ENCODE measurements at places on chromosomes 7 and 10. TPM values are rescaled to one million over a fixed set of nuclear protein-coding genes. Genes with fewer than 3 reads are reported as not detected.

DNA sequence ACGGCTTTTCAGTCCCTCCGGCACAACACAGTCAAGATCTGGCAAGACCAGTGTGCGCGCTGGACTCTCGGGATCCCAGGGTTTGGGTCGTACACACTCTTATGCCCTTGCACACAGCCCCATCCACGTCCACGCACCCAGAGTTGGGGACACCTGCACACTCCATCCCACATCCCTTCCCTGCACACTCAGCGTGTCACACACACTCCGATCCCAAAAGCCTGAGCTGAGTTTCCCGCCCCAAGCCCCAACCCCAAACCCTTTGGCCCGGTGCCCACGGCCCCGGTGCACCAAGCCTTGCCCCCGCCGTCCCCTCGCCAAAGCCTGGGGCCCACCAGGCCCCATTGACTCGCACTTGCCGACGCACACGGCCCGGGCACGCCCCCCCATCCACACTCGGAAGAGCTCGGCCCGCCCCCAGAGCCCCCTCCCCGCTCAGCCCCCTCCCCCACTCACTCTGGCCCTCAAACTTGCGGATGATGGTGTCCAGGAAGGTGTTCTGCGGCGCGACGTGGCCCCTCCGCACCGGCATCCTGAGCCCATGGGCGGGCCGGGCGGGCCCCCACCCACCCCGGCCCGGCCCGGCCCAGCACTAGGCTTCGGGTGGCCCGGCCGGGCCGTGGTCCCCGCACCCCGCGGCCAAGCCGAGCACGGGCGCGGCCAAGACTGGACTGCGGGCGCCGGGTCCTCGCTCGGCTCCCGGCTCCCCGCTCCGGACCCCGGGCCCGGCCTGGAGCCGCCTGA, 567 bp downstream of the KCNH2 start:
- DNase-seq = no peak

DNA sequence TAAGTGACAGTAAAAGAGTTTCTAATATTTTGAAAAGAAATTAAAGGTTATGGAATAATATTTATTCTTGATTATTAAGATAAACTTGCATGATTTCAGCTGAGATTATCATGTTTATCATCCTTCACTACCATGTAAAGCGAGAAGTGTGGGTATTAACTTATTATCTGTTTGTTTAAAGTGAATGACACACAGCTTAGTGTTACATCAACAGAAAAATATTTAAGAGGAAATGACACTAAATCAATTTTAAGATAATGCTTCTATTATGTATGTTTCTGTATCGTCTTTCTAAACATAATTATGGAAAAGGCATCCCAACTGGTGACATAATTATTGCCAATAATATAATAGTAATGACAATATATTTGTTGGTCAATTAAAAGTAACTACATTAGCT, 213.1 kb downstream of the PCDH15 start:
- no peak for DNase-seq

Gene SP8
- not detected for total RNA-seq

DNA sequence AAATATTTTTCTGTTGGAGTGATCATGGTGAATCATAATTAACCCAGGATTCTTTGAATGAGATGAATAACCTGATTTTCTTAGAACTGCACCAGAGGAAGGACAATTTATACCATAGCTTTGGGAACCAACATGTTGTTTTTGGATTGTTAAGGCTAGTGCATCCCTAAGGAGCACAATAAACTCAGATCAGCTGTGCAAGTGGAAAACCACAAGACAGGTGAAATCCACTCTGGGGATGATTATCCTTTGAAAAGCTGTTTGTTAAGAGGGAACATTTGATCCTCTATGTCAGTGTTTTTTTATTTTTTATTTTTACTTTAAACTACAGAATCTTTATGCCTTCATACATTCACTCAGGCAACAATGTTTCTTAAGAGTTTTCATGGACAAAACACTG, 232.1 kb upstream of the PCLO start:
- no peak for DNase-seq

DNA sequence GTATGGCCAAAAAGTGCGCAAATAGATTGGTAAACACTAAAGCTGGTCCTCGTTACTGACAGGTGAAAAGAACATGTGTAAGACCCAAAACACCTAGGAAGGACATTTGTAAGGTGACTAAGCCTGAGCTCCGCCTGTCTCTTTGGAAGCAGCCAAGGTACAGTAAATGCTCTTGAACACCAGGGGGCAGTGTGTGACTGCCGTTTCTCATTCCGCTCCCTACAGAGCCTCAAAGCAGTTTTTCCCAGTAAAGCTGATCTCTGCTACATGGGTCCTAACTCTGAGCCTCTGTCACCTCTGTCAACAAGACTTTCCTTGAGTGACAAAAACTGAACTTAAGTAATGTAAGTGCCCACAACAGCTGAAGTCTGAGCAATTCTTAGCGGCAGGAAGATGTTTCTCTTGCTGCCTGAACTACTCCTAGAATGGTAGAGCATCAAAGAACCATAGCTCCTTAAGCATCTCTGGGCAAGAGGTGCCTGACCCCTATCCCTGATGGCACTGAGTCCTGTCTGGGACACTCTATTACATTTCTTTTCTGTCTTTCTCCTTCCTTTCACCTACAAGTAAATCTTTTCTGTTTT, 238.0 kb upstream of the INHBA start:
- DNase-seq = no peak

Gene EPHB4
- total RNA-seq = 191 TPM

Gene SLC18A3
- total RNA-seq = not detected

DNA sequence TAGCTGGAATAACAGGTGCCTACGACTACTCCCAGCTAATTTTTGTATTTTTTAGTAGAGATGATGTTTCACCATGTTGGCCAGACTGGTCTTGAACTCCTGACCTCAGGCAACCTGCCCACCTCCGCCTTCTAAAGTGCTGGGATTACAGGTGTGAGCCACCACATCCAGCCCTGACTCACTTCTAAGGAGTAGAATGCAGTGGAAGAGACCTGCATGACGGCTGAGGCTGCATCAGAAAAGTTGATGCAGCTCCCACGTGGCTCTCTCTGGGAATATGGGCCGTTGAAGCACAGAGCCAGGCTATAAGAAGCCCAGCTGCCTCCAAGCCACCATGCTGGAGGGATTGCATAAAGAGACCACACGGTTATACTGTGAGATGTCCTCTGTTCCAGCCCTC, 21.6 kb upstream of the ASL start:
- no peak for DNase-seq

Gene HOXA5
- total RNA-seq = 23.5 TPM

Gene ARHGAP19
- 6.0 TPM for total RNA-seq

Gene SLC13A4
- not detected for total RNA-seq

DNA sequence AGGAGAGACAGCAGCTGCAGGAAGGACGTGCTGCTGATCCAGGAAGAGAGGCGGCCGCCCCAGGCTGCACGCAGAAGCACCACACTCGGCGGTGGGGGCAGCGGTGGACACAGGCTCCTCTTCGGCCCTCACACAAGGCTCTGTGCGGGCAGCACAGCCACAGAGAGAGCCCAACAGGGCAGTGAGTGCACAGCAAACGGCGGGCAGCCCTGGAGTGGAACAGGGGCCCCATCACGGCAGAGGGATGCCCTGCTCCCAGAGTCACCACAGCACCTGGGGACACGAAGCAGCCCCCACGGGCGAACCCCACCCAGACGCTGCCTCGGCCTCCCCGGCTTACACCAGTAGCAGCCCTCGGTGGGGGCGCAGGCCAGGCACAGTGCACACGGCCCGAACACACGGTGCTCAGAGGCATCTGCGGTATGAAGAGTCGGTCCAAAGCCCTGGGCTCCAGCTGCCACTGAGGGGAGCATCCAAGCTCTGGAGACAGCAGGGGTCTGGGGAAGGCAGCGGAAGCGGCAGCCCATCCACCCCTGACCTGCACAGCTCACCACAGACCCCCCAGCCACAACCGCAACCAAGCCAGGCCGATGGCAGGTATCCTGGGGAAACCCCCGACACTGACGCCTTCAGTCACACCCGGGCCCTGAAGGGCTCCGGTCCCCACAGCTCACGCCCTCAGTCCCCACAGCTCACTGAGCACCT, 16.8 kb downstream of the NUDT1 start:
- no peak for DNase-seq

Gene CFAP46
- total RNA-seq = 1.9 TPM

DNA sequence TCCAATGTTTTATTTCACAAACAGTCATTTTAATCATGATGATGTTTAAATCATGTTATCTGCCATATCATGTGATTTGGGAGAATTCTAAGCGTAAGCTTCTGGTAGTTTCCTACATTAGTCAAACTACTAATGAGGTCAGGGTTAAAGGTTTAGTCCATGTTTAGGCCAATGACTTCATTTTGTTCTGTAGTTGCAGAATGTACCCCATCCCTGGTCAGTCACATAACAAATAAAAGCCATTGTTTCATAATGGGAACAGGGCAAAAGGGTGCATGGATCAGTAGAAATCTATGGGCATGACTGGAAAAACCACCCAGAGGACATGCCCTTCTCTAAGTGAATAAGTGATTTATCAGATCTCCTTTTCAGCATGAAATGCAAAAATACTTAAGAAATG, 138.4 kb upstream of the ABCB5 start:
- DNase-seq = no peak

Gene UNCX
- total RNA-seq = not detected

Gene RPEL1
- not detected for total RNA-seq

DNA sequence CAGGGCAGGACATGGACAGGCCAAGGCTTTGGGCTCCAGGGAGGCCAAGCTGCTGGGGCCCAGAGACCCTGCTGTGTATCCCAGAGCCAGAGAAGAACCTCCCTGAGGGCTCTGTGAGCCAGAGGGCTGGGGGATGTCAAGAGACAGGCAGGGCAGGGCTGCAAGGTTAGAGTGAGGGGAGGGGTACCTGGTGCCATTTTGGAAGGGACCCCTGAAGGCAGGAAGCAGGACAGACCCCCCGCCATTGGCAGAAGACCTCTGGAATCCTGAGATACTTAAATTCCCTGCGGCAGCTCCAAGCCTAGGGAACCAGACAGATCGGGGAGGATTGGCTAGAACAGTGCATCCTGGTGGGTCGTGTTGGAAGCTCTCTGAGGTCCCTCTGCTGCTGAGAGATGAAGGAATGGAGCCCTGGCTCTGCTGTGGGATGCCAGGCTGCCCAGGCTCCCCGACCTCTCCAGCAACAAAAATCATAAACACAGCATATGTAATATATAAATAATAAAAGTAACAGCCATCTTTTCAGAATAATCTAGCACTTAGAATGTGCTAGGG, 75.0 kb downstream of the LHPP start:
- DNase-seq = no peak

- DNase-seq = no peak
These were observed 1.0 kb downstream of the YKT6 start for GRCh38 chr7:44201813-44202212.

DNA sequence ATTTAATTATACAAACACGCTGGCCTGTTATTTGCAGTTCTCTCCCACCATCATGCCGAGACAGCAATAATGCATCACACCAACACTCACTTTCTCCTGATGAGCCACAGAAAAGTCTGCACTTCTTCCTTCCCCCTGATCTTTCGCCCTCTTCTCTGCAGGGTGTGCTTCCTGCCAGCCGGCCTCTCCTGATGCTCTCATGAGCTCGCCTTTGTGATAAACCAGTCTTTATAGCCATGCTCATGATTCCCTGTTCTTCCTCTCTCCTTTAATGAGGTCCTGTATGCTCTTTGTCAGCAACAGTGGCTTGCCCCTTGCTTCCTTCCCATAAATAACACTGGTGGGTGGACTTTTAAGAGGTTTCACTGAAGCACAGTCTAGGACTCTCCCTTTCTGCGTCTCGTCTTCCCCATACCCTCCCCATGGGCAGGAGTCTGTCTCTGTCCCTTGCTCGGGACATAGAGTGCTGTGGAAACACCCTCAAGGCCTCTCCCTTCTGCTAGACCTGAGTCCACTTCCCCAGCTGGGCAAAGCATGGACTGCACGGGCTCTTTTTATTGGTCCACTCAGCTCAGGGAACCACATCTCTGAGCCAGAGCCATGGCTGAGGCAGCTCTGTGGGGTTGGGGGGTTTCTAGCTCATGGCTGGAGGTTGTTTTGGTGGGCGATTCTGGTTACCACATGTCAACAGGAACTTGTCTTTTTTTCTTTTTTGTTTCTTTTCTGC, 133.9 kb downstream of the C10orf105 start:
- no peak for DNase-seq

- no peak for DNase-seq
These were observed 227.3 kb downstream of the TWIST1 start for GRCh38 chr7:18890134-18890533.

Gene TCF7L2
- total RNA-seq = 15.5 TPM

Gene CPA1
- total RNA-seq = not detected

GRCh38 chr10:91464500-91464899, 54.4 kb downstream of the HECTD2 start:
- DNase-seq = no peak

Gene IGFBP1
- total RNA-seq = not detected

DNA sequence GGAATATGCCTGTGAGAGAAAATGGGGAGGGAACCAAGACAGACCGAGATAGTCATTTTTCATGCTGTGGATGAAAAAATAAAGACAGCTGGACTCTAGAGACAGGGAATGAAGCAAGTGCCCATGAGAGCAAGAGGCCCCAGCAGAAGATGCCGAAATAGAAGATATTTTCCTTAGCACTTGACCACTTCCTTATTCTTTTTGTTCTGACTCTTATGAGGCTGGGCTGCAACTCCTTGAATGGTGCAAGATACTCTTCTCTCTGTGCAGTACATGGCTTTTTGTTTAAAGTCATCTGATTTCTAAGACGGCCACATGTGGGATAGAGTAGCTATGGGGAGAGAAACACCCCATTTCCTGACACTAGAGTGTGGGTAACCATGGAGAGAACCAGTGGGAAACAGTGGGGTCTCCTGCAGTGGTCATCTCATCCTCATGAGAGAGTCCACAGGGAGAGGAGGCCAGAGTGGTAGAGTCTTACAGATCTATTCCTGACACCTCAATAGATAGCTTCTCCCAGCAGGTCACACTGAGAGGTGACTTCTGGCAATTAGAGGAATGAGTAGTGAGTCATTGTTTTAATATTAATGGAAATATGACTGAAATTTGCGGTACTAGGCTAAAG, 18.0 kb upstream of the VCL start:
- DNase-seq = no peak

Gene SNX10
- total RNA-seq = 7.2 TPM
